ENCODE measurements at places on chromosomes 7 and 10.

DNA sequence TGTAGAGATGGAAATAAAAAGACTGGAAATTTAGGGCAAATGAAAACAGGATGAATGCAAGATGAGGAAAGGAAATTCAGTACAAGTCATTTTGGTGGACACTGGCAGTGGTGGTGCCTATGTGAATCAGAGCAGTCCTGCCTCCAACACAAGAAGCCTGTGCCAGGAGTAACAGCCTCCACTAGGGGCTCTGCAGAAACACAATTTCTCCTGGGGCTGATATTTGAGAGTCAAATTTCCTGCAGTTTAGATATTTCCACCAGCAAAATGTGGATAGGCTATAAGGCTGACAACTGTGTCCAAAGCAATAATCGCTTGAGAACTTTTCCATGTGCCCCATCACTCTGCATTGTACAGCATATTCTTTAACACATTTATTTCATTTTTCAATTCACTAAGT, 4.7 kb upstream of the PLXDC2 start:
- no peak for DNase-seq

- no peak for DNase-seq
Observed at GRCh38 chr7:49400891-49401550, 372.4 kb upstream of the VWC2 start.

- peak; percentile 76 for DNase-seq
Observed at GRCh38 chr7:151017953-151018420, 6.3 kb downstream of the ATG9B start.

- DNase-seq: no peak
Observed at GRCh38 chr10:100535338-100535714, 417 bp upstream of the HIF1AN start.

- no peak for DNase-seq
Observed at GRCh38 chr10:95909561-95909960, 1.8 kb downstream of the CC2D2B start.

DNA sequence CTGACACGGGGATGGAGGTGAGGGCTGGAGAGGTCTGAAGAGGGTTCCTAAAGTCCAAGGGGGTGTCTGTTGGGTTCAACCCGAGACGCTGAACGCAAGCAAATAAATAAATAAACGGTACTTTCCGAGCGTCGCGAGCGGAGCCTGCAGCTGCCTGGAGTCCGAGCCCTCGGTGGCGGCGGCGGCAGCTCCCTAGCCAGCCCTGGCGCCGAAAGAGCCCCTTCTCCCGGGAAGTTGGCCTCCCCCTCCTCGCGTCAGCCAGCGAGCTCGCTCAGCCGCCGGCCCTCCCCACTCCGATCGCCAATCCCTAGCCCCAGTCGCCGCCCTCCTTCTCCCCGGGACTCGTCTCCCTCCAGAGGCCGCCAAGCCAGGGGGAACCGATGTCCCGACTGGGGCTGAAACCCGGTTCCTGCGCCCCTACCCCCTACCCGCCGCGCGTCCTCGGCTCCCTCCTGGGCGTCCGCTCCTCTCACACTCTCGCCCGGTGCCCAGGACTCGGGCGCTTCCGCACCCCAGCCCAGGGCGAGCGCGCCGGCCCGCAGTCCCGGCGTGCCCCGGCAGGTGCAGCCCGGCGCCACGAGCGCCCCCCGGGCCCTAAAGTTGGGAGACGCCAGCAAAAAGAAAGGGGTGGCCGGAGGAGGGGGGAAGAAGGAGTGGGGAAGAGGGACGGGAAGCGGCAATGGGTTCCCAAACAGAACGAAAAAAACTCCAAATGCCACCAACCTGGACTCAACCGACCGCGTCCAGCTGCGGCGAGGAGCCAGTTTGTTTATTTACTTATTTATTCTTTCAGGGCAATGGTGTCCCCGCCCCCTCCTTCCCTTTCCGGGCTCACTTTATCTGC, at the start of gene GFRA1:
TSS of gene GFRA1 (minus strand) at position 767 of the 844 bp plus-strand sequence. CDS start 1,177 bp downstream, outside the sequence.
- no peak for DNase-seq

DNA sequence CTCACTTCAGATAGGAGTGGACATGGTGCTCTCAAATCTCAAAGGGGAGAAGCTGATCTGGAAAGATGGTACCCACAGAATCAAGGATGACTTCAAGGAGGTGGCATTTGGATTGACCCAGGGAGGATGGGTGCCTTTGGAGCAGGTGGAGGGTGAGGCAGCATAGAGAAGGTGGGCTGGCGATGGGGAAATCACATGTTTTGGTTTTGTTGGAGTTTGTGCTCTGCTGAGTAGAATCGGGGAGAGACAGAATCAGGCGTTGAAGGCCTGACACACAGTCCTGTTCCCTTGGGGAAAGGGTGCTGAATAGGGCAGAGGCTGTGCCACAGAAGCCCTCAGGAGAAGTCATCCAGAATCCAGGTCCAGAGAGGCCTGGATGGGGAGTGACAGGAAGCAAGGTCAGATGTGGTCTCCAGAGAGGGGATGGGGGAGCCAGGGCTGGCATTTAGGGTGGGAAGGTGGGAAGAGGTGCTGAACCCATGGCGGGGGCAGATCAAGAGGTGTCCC, 291.1 kb downstream of the GLRX3 start:
- no peak for DNase-seq

GRCh38 chr10:14594878-14595525, 179.7 kb downstream of the FAM107B start:
- DNase-seq: no peak

DNA sequence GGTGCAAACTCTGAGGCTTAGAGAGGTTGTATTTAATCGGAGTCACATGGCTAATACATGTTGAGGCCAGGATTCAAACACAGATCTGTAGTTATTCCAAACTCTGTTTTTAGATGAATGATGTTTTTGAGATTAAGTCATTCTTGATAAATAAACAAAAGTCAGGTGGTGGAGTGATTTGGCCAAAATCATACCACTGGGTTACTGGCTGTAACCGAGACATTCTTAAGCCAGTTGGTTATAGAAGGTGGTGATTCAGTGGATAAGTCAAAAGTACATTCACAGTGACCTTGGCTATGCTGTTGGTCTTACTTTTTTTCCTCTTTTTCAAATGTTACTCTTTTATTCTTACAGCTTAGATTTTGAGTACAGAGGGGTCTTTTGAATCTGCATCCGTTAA, 361.4 kb downstream of the KIF20B start:
- no peak for DNase-seq

GRCh38 chr10:30869566-30869965, 162.1 kb downstream of the ZNF438 start:
- no peak for DNase-seq

DNA sequence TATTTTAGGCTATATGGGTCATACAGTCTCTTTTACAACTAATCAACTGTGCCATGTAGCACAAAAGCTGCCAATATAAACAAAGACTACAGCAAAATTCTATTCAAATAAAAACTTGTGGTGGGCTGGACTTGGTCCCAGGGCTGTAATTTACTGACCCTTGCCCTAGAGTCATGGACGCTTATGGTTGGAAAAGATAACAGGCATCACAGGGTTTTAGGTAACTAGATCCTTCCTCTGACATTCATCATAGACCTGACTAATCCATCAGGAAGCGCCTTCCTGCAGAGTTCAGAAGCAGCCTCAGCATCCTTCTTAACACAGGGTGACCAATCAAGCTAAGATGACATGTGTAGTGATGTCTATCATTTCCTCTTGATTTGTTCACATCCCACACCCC, 40.2 kb upstream of the GPAM start:
- no peak for DNase-seq

DNA sequence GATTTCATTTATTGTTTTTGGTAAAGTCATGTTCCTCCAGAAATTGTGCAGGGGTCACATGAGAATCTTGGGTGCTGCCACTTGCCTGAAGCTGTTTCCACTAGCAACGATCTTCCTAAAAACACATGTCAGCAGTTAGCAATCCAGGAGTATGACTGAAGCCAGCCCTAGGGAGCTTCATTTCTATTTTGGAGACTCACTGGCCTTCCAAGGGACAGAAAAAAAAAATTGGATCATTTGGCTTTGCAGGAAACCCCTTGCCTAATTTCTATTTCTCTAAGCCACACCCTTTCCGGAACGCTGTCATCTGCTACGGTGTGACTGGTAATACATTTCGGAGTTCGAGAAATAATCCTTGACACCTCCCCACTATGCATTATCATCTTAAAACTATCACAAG, 204.7 kb downstream of the TAX1BP1 start:
- DNase-seq: no peak

GRCh38 chr7:30206491-30206890, 71.7 kb downstream of the MTURN start:
- no peak for DNase-seq

- DNase-seq: no peak
Observed at GRCh38 chr7:85612514-85612913, 425.7 kb upstream of the SEMA3D start.

- DNase-seq: no peak
Observed at GRCh38 chr7:140732416-140732815, 35.9 kb downstream of the NDUFB2 start.

GRCh38 chr10:19947215-19947614, 131.0 kb downstream of the PLXDC2 start:
- DNase-seq: no peak

DNA sequence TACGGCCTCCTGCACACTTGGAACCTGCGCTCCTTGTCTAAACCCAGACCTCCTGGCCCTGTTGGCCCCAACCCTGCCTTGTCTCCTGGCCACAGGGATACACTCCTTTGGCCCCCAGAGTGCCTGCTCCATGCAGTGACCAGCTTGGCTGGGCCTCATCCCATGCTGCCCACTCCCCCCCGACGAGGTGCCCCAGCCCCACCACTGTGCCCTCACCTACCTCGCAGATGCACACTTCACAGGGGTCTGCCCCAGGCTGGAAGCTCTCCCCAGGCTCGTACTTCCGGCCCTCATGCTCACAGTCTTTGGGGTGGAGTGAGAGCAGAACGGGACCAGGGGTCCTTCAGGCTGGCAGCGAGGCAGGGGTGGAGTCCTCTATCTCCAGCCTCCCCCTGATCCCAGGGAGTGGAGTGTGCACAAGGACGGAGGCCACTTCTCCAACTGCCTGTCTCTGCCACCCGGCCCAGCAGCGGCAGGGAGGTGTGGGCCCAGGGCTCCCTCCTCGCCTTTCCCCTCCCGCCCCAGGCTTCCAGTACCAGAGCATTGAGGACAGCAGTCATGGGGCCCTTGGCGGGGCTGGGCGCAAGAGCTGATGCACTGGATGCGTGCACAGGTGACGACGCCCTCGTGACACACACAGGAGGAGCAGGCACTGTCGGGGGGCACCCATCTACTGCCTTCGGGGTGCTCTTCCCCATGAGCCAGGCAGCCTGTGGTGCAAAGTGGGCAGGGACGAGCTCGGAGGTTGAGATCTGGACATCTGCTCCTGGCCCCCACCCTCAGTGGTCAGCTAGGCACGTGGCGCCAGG, 22.1 kb downstream of the ATP6V1F start:
- DNase-seq: no peak

GRCh38 chr7:44057181-44057848, 8.1 kb downstream of the PGAM2 start:
- DNase-seq: no peak

GRCh38 chr10:34786464-34786863, 28.6 kb downstream of the PARD3 start:
- no peak for DNase-seq

DNA sequence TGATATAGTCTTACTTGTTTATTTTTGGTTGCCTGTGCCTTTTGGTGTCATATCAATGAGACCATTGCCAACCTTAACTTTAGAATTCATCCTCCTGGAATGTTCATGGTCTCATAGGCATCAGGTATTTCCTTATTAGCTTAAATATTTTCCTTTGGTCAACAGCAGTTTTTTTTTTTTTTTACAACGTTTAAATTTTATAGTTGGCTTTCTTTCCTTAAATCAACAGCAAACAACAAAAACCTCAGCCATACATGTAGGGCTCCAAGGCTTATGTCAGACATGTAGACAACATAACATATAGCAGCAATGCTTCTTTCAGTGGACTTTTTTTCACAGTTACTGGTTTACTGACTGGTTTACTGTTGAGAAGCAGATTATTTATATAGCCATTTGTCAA, 22.7 kb downstream of the ENTPD7 start:
- DNase-seq: no peak

GRCh38 chr7:12013983-12014382, 182.0 kb upstream of the THSD7A start:
- no peak for DNase-seq

DNA sequence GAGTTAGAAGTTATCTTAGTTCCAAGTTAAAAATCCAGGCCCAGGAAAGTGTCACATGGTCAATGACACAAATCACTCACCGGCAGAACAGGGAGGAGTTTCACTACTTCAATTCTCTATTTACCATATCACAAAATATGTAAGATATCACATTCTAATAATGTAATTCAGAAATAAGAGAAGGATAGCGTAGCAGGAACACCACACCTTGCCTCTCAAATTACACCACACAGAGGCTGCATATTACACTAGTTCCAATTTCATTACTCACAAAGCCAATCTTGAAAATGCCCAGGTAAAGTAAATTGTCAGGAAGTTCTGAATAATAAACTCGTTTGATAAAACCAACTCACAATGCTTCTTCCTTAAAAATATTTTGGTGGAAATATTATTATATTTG, 169.2 kb downstream of the CTTNBP2 start:
- DNase-seq: no peak

- no peak for DNase-seq
Observed at GRCh38 chr7:351256-351655, 61.3 kb downstream of the FOXL3 start.

GRCh38 chr7:2266911-2267310, 24.9 kb downstream of the NUDT1 start:
- no peak for DNase-seq

- no peak for DNase-seq
Observed at GRCh38 chr7:48518092-48518491, 346.8 kb downstream of the ABCA13 start.

DNA sequence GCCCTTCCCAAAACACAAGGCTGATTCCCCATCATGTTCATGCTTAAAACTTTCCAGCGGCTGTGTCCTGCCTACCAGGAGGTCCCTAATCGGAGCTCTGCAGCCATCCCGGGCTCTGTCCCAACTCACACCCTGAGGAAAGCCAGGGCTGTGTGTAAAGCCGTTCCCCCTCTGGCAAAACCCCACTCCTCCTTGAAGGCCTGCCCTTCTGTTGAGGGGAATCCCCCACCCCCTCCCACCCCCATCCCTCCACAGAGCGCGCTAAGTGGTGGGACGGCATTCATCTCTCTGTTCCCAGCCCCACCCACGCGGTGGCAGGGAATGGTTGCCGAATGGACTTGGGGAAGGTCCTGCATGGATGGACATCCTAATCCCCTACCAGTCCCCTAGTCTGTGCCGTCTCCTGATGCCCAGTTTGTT, 667 bp upstream of the TMEM120A start:
- no peak for DNase-seq

Measured in stimulated activated CD8-positive, alpha-beta memory T cell treated with anti-CD3 and anti-CD28 coated beads, Interleukin-7, amount 100 ng/mL, for 1 hour (primary cell).